Activated T-helper 2 cell treated with anti-CD3 and anti-CD28 coated beads, Interferon-gamma antibody, Interleukin-2, Interleukin-4, amounts not matched to agents 10 μg/mL and 5 μg/mL and 100 μg/mL, durations not matched to agents 14 hours and 24 hours and 36 hours (primary cell): ENCODE measurements at places on chromosomes 12 and 14. TPM values are rescaled to one million over a fixed set of nuclear protein-coding genes. Genes with fewer than 3 reads are reported as not detected.

The GPRC5D gene
- not detected in 2 replicates for total RNA-seq

The TMEM63C gene
- total RNA-seq: 0.53 and 1.0 TPM in 2 replicates

The CELA1 gene
- not detected in 2 replicates for total RNA-seq

The CLEC4D gene
- total RNA-seq: not detected in 2 replicates

The SMIM41 gene
- total RNA-seq: 0.14 and 0.16 TPM in 2 replicates

The DDX47 gene
- total RNA-seq: 114 and 120 TPM in 2 replicates

- DNase-seq: no peak
Measured at GRCh38 chr12:110928700-110929099, 8.3 kb upstream of the MYL2 start.

DNA sequence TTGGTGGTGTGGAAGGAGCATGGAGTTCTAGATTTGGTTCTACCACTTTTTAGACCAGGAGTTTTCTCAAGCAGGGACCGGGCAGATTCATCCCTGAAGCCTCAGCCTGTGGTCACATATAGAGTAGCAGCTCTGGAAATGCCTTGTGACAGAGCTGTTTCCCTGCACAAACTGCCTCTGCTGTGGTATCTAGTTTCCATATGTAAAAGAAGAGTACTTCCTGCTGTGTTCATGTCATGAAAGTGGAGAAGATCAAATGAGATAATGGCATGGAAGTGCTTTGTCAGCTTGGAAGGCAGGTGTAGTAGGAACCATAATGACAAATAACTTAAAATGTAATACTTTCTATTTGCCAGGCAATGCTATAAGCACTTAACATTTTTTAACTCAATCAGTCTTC lies 26.1 kb downstream of the OTUB2 start:
- DNase-seq: no peak

The MSI1 gene
- 1.4 and 3.5 TPM in 2 replicates for total RNA-seq

The DAO gene
- not detected in 2 replicates for total RNA-seq

DNA sequence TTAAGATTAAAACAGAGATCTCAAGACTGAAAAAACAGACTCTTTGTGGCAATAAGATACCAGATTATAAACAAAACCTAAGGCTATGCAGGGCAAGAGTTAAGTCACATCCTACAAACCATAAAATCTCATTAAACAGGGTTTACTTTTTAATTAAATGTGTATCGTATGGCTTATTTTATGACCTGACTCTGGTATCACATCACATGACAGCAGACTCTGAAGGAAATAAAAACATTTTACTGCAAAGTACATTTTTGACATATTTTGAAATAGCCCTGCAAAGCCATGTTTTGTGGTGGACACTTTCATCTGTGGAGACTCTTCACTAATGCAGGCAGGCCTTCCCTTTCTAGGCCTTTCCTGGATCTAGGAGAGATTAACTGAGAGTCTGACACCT lies 327.6 kb upstream of the CLEC14A start:
- no peak for DNase-seq

DNA sequence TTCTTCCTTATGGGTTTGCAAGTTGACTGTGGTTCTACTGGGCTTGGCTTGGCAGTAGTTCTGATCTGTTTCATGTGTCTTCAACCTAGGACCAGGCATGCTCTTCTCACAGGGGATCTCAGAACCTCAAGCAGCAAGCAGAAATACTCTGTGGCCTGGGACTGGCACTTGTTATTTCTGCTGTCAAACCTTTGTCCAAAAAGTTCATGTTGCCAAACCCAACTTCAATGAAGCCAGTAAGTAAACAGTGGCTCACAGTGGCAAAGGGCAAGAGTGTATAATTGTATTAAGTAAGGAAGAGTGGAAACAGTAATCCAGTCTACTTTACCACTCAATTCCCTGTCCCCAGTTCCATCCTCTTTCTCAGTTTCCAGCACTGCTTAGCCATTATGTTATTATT lies 15.7 kb upstream of the HMGA2 start:
- no peak for DNase-seq

DNA sequence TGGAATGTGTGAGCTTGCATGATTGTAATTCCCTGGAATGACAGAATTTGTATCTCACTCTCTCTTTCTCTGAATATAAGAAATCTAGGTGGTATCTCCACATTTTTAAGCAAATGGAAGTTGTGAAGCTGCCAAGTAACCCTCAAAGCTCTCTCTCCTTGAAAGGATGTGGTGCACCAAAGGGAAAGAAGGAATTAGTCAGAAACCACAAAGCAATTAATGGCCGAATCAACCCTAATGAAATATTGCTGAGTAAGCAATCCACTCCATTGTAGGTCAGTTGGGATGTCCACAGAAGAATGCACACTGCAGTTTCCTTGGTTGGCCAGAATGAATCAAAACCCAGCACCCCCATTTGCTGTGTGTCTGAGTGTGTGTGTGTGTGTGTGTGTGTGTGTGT lies 153.5 kb downstream of the KCNA5 start:
- DNase-seq: no peak

The PCK2 gene
- 62.7 and 62.8 TPM in 2 replicates for total RNA-seq

The SLC15A5 gene
- total RNA-seq: not detected in 2 replicates

DNA sequence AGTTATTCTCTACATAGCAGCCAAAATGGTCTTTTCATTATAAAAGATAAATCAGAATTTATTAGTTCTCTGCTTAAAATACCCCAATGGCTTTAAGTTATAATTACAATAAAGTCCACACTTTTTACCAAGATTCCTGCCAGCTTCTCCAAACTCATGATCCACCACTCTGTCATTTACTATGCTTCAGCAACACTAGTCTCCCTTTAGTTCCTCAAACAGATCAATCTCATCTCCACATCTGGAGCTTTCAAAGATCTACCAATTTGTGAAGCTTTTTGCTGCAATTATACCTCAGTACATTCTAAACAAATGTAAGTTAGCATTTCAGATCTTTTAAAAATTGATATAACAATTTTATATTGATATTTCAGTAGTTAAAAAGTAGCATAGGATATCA lies 24.9 kb downstream of the CATSPERB start:
- no peak for DNase-seq

- DNase-seq: no peak
Measured at GRCh38 chr14:31232081-31232480, 24.5 kb upstream of the HECTD1 start.

DNA sequence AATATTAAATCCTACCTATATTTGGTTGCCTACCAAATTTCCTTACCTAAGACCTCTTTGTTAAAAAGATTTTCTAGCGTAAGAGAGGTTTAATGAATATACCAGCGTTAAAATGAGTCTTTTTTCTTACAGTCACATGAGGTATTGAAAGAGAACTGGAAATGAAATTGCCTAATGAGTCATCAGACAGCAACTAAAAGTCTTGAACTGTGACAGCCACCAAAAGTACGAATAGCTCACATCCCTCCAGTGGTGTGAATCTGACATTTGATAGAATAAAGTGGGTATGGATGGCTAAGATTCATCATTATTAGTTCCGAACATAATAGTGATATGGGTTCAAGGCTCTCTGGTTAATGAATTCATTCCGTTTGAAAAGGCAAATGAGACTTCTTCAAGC lies 1297.3 kb downstream of the AACS start:
- no peak for DNase-seq

DNA sequence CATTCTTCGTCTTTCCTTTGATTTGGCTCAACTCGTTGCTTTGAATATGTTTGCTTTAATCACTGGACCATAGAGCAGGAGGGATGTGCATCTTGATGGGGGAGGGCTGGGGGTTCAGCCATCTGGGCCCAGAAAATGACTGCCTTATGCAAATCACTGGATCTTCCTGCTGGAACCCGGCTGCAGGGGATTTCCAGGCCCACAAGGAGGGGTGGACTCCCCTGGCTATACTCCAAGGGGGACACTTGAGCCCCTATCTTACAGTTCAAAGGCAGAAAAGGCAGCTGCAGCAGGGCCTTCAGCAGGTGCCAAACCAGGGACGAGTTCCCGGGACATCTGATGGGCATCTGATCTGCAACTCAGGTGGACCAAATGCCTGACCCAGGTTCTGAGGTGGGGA lies 122.5 kb downstream of the DICER1 start:
- DNase-seq: no peak
